GF-D8 (cell line): ENCODE measurements at places on chromosomes 16 and 17.

- no peak for DNase-seq
Observed at GRCh38 chr17:13113821-13114525, 96.1 kb upstream of the ELAC2 start.

- DNase-seq: peak; percentile 89
Observed at GRCh38 chr16:48188449-48189102, 32.8 kb upstream of the ABCC12 start.

GRCh38 chr17:43368740-43369506, 29.9 kb upstream of the ARL4D start:
- peak; percentile 76 for DNase-seq

- DNase-seq: no peak
Observed at GRCh38 chr17:9509236-9509816, 66.3 kb downstream of the STX8 start.

GRCh38 chr16:87835882-87836331, 33.4 kb downstream of the SLC7A5 start:
- DNase-seq: no peak

GRCh38 chr16:68227850-68228553, 7.9 kb downstream of the ESRP2 start:
- DNase-seq: no peak

GRCh38 chr16:73231944-73232554, 184.1 kb upstream of the ZFHX3 start:
- DNase-seq: no peak

- DNase-seq: no peak
Observed at GRCh38 chr16:14961405-14962186, 13.2 kb upstream of the PDXDC1 start.

DNA sequence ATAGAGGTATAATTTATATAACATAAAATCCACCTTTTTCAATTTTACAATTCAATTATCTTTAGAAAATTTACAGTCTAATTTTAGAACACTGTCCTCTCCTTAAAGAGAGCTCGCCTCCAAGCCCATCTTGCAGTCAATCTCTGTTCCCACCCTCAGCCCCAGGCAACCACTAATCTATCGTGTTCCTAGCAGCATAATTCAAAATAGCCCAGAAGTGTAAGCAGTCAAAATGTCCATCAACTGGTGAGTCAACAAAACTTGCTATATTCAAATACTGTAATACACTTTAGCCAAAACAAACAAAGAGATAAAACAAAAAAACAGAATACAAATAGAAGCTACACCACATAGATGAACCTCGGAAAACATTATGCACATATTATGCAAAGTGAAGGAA, 1006.8 kb upstream of the EEF2KMT start:
- no peak for DNase-seq

DNA sequence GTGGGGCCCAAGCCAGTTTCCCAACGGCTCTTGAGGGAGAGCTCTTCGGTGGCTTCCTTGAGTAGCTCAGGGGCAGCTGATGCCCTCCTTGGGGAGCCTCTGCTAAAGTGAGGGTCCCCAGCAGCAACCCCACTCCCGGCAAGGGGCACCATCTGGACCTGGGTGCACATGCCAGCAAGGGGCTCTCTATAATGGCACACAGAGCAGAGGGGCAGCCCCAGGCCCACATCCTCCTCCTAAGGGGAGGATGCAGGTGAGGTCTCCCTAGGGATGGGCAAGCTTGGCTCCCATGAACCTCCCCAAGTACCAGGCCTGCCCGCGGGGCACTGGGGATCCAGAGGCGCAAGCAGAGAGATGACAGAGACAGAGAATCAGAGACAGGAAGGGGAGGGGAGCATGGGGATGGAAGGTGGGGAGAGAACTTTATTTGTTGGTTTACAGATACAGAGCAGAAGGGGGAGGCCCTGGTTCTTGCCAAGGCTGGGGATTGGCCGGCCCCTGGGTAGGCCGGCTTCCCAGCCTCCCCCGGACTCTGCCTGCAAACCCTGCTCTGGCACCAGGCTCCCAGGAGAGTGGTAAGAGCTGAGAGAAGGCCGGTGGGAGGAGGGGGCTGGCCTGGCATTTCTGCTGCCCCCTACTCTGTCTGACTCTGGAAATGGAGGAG, 61.4 kb downstream of the SRCIN1 start:
- no peak for DNase-seq

DNA sequence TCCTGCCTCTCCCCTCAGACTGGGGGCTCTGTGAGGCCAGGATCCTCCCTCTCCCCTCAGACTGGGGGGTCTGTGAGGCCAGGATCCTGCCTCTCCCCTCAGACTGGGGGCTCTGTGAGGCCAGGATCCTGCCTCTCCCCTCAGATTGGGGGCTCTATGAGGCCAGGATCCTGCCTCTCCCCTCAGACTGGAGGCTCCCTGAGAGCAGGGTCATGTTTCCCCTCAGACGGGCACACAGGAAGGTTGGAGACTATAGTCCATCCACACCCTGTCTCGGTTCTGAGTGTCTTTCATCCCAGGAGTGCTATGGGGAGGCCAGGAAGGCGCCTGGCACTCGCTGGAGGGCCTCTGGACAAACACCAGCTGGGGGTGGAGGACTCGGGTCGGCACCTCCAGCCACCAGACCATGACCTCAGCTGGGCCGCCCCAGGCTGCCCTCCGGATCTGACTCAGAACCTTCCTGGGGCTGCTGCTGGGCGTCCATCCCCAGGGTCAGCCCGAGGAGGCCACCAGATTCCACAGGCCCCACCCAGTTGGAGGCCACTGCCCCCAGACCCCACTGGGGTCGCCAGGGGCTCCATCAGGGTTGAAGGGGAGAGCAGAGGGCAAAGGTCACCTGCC, 21.9 kb upstream of the DLX4 start:
- no peak for DNase-seq

- DNase-seq: peak; percentile 68
Observed at GRCh38 chr16:19804538-19805323, 79.9 kb downstream of the GPRC5B start.

DNA sequence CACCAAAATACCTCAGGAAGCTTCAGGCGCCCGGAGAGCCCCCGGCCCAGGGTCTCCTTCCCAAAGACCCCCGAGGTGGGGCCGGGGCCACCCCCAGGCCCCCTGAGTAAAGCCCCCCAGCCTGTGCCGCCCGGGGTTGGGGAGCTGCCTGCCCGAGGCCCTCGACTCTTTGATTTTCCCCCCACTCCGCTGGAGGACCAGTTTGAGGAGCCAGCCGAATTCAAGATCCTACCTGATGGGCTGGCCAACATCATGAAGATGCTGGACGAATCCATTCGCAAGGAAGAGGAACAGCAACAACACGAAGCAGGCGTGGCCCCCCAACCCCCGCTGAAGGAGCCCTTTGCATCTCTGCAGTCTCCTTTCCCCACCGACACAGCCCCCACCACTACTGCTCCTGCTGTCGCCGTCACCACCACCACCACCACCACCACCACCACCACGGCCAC, 6.7 kb upstream of the TMEM88 start:
- DNase-seq: no peak

DNA sequence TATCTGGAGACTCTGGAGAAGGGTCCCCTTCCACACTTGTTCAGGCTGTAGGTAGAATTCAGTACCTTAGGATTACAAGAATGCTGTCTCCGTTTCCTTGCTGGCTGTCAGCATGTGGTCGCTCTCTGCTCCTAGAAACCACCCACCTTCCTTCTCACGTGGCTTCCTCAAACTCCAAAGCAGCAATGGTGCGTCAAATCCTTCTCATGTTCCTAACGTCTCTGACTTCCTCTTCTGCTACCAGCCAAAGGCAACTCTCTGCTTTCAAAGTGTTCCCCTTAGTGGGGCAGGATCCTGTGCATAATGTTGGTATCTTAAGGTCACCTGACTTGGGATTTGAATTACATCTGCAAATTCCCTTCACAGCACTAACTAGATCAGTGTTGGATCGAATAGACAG, 30.9 kb upstream of the DYNLRB2 start:
- peak; percentile 7 for DNase-seq

DNA sequence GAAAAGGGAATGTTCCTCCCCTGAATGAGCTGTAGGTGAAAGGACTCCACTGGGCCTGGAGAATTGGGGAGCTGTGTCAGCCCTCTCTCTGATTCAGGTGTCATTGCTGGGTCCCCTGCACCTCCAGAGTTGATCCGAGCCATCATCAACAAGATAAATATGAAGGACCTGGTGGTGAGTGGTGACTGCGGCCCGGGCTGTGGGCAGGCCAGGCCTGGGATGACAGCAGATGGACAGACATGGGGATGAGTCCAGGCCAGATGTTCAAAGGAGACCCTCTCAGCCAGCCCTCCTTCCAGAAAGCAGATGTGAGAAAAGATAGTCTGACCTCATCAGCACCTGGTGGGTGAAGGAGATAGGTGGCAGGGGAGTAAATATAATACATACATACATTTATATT, 4.6 kb downstream of the CHAD start:
- DNase-seq: no peak

DNA sequence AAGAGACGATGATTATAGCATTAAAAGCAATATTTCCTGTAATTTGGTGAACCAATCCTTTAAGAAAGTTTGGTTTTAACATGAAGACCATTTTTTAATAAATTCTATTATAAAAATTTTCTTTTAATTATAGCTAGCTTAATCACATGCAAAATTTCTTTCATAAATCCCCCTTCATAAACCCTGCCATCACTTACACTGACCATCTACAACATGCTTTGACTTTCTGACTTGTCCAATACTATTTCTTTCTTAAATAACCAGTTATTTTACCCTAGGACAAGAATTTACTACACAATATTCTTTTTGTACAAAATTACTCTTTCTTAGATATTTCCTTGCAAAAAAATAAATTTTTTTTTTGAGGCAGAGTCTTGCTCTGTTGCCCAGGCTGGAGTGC, 1334.8 kb downstream of the CDH11 start:
- no peak for DNase-seq

- DNase-seq: no peak
Observed at GRCh38 chr17:57767561-57767960, 22.5 kb upstream of the CCDC182 start.

- DNase-seq: no peak
Observed at GRCh38 chr17:17057057-17057551, 14.8 kb downstream of the MPRIP start.

DNA sequence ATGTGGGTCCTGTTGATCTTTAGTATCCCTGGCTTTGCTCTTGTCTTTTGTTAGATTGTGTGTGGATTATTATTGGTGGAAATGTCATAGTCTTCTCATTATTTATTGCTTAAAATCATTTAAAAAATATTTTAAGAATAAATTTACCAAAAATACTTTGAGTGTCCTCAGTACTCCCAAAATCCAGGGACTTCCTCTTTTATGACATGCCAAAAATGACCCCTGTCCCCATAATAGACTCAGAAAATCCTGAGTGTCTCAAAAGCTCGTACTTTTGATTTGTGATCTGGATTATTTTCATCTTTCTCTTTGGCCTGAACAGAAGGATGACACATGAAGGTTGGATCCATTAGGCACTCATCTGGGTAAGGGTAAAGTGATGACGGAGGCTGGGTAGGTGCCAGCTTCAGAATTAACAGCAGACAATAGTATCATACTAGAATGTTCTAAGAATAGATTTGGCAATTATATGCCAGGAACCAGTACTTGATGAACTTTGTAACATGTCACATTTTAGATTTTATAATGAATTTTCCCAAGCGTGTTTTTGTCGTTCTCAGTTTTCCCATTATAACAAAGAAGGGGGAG, 602.2 kb upstream of the CDH8 start:
- no peak for DNase-seq

- DNase-seq: no peak
Observed at GRCh38 chr17:16298140-16298662, 55.1 kb downstream of the CENPV start.

DNA sequence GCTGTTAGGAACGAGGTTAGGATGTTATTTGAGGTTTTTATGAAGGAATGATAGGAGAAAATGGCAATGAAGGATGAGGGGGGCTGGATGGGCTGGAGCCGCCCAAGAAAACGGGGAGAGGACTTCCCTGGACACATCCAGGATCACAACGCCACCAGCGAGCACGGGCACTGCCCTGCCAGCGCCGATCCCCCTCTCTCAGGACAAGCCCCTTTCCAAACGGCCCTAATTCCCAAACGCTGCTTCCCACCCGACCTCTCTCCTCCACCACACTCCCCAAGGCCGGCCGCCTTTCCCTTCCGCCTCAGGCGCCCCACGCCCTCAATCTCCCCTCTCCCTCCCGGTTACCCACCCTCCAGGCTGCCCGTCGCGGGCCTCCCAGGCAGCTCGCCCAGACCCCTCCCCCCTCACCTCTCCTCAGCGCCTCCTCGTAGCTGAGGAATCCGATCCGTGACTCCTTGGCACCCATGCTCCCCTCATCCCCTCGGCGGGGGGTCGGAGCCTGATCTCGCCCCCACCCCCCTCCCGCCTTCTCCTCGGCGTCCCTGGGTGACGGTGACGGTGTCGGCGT, 377 bp downstream of the USP32 start:
- DNase-seq: no peak

- DNase-seq: no peak
Observed at GRCh38 chr17:81738801-81739393, 26.8 kb downstream of the SLC25A10 start.

- DNase-seq: no peak
Observed at GRCh38 chr17:38613981-38614779, 8.4 kb upstream of the SRCIN1 start.

DNA sequence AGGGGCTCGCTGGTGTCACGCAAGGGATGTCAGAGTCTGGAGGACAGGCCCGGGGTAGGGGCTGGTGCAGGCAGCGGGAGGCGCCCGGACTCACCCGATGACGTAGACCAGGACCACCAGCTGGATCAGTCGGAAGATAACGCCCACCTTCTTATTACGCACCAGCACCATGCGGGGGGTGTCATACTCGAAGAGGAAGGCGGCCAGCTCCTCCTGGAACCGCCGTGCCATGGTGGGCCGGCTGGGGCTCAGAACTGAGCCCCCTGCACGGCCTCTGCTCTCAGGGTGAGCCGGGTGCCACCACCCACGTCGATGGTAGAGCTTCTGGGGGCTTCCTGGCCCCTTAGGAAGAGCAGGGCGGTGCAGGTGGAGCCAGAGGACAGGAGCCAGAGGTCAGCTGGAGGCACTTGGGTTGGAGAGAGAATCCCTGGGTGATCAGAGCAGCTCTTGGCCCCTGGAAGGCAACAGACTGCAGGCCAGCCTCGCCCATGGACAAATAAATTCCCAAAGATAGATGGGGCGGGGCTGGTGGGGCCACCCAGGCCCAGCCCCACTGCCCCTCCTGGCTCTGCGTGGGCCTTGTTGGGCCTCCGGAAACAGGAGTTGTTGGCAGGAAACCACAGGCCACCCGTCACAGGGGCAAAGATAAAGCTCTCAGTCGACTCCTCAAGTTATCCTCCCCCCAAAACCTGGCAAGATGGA, at the start of gene P2RX1:
TSS of gene P2RX1 (minus strand) at position 471 of the 702 bp plus-strand sequence. CDS start at position 231, 240 bp downstream.
- peak; percentile 75 for DNase-seq

GRCh38 chr16:3761375-3762106, 44.2 kb upstream of the TRAP1 start:
- DNase-seq: no peak

DNA sequence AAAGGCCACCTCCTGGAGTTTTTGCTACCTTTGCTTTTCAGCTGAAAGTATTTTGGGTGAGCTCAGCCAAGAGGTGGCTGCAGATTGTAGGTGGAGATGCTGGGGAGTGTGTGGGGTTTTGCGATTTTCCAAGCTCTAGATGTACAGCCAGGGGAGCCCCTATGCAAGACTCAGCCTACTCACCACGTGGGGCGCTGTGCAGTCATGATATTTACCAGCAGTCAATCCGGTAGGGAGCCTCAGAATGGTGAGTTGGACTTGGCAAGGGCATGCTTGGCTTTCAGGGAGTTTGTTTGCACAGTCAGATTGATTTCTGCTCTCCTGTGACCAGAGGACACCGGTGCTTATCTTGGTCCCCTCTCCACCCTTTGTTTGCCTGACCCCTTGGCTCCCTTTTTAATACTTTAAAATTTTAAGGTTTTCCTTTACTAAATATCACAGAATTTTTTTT, 175.3 kb downstream of the UTP18 start:
- DNase-seq: no peak

GRCh38 chr17:7112510-7113108, 2.0 kb downstream of the ASGR2 start:
- DNase-seq: no peak

GRCh38 chr17:64074704-64075426, 54.4 kb upstream of the ICAM2 start:
- peak; percentile 52 for DNase-seq
